ENCODE measurements at places on chromosomes 12 and 14.

GRCh38 chr12:14768823-14769405 lies 34.4 kb downstream of the WBP11 start:
- no peak for DNase-seq

GRCh38 chr14:43169722-43170121 lies 1337.4 kb downstream of the FSCB start:
- DNase-seq, result no peak

GRCh38 chr12:98416845-98417244 lies 98.5 kb upstream of the TMPO start:
- DNase-seq, result no peak

DNA sequence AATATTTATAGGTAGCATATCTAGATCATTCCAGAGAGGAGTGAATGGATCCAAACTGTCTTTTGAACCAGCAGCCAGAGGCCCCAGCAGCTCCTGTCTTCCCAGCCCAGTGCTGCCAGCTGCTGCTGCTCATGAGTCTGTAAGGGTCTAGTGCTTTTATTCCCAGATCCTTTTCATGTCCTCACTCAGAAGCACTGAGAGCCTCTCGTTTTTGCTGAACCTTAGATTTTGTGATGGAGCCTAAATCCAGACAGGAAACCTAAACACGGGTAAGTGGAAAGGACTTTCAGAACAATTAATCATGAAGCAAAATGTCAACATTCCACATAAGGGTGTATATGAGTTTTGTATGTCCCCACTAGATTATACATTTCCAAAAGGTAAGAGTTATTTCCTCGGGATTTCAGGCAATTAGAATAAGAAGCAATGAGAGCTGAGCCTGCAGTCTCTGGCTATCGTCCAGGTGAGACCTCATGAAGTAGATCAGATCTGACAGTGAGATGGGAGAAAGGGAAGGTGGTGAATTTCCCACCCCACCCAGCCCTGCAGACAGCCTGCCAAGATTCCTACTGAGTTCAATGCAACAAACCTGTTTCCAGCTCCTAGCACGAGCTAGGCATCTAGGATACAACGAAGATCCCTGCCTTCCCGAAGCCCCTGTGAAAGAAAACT lies 84.4 kb downstream of the NINJ2 start:
- no peak for DNase-seq

DNA sequence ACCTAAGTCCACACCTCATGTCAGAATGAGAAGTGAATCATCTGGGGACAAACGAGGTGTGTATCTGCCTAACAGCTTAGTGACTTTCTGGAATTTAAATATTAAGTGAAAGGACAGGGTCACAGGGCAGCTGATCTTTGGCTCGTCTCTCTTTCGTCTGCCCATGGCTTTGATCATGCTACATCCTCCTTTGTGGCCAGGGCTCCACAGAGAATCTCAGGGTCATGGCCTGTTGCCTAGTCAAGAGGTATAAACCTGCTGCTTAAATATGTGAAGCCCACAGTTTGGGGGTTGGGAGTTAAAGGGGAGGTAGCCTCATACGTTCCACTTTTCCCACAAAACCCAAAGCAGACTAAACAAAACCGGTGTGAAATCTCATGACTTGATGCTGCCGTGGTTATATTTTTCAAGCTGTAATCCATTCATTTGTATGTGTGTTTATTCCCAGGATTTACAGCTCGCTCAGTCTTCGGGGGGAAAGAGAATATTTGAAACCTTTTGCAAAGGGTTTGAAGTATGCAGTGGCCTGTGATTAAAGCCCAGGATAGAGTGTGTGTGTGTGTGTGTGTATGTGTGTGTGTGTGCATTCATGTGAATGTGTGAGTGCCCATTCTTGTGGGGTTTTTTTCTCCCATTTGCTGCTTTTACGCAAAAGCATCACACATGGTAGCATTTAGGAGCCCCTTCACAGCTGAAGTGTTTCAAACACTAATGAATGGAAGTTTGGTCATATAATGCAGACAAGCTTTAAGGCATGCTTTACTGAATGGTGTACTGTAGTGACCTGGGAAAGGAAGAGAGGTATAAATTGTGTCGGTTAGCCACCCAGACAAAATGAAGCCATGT lies 137.1 kb downstream of the HMGA2 start:
- DNase-seq, result no peak

DNA sequence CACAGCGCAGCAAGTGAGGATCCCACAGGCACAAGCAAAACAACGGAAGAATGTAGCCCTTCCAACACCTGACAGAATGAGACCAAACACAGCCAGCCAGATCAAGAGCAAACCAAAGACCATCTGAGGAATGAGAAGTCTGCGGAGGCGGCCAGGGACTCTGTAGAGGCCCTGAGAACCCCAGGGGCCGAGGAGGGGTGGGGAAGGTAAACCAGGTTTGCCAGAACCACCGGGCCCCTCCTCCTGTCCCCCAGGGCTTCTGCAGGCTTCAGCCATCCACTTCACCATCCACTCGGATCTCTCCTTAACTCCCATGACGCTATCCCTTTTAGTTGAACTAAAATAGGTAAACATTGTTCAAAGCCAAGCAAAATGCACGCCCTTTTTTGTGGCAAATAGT lies 37.4 kb downstream of the ZCRB1 start:
- no peak for DNase-seq

DNA sequence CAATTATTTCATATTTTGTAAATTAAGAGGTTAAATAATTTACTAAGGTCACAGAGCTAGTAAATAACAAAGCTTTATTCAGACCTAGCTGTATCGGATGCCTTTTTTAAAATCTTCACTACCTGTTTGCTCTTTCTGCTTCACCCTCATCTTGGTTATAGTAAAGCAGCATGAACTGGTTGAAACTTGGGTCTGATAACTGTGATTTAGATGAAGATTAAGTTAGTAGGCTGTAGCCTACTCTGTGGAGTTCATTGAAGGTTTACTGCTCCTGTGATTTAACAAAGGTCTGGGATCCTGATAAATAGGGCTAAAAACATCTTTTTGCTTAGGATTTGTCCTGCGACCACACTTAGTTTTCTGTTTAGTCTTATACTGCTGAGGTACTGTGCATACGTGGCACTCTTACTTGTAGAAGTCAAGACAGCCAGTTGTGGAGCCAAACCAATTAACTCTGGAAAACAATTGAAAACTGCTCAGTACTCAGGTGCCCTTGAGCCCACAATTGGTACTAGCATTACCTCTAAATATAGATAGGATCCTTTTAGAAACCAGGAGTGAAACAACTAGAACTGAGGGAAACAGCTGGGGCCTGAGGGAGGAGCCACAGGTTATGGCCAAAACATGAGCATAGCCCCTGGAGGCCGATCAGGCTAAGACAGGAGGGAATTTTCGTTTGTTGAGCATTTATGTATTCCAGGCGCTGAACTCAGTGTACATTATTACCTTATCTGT lies 2.3 kb downstream of the SPATS2 start:
- DNase-seq, result no peak

DNA sequence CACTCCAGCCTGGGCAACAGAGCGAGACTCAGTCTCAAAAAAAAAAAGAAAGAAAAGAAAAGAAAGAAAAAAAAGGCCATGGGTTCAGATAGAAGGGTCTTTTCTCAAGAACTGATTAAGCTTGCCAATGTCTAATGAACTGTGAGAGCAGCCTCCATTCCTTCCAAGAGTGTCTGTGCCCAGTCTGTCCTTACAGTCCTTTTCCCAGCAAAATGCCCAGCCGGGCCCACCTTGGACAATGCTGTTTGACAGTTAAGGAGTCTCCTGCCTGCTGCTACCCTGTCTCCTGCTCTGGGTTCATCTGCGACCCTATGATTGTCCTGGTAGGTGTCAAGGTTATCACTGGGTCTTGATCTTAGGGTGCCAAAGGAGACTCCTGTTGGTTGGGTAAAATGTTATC lies 21.4 kb downstream of the SYNE3 start:
- no peak for DNase-seq

- DNase-seq, result no peak
Observed at GRCh38 chr12:47740606-47741339, 15.5 kb upstream of the ENDOU start.

- DNase-seq, result no peak
Observed at GRCh38 chr14:90894241-90894640, 78.0 kb upstream of the TTC7B start.

- no peak for DNase-seq
Observed at GRCh38 chr12:102885043-102885932, 31.8 kb downstream of the PAH start.

DNA sequence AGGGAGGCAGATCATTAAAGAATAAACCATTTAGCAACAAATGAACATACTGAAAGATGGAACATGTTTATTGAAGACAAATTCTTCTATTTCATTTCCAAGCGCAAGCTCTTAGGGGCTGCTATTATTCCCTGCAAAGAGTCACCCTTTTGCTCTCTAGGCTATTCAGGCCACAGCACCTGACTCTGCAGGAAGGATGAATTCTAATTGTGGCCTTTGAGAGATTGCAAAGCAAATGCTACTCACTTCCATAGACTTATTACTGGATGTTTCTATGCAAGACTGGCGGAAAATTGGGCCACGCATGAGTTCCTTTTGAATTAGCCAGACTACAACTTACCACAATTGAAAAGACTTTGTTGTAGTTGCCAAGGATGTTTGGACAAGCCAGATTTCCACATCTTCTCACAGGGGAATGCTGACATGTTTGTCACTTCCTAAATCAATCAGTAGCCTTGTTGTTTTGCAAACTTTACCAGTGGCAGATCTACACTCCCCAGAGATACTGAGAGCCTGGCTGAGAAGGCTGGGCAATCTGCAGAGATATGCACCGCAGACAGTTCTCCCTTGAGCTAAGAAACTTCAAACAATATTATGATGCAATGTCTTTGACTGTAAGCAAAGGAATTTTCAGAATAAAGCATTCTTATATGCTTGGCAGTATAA lies 334.3 kb upstream of the SYT1 start:
- DNase-seq, result no peak

- no peak for DNase-seq
Observed at GRCh38 chr14:76193696-76194095, 42.0 kb downstream of the GPATCH2L start.

- no peak for DNase-seq
Observed at GRCh38 chr12:116381744-116382685, 104.5 kb upstream of the MED13L start.

- no peak for DNase-seq
Observed at GRCh38 chr14:79415726-79416125, 795.6 kb downstream of the DIO2 start.

- peak; percentile 18 for DNase-seq
Observed at GRCh38 chr14:63039866-63040265, 5.4 kb downstream of the KCNH5 start.

GRCh38 chr12:59093073-59093772 lies 172.9 kb upstream of the LRIG3 start:
- no peak for DNase-seq

DNA sequence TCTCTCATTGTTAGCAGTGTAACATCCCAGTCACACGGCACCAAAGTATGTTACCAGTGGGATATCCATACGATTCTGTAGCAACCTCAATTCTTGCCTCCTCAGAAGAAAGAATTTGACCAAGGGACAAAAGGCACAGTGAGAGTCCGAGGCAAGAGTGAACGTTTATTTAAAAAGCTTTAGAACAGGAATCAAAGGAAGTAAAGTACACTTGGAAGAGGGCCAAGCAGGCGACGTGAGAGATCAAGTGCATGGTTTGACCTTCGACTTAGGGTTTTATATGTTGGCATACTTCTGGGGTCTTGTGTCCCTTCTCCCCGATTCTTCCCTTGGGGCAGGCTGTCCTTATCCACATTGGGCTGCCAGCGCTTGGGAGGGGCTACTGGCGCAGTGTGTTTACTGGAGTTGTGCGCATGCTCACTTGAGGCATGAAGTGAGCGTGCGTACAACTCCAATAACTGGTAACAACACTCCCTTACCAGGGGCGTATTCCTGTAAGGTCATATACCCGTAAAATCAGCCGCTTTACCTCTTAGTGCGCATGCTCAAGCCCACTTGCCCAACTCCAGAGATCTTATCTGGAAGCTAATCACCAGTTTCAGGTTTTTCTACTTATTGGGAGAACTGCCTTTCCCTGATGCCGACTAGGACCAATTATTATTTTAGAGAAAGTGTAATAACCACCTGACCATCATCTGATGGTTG lies 71.7 kb downstream of the FAR2 start:
- DNase-seq, result no peak

DNA sequence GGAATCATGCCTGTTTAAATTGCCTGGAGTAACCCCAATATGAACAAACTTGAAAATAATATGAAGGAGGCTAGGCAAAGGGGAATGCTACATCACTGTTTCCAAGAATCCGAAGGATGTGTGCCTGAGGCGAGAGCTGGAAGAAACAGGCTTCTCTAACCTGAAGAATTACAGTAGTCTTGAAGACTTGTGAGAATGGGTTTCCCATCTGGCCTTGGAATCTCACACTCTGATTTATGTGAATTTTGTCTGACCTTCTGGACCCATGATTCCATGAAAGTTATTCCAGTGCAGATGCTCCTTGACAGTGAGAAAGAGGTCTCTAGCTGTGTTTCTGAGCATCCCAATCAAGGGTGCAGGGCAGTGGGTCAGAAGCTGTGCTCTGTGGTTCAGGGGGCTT lies 122.1 kb upstream of the PARP11 start:
- DNase-seq, result no peak

DNA sequence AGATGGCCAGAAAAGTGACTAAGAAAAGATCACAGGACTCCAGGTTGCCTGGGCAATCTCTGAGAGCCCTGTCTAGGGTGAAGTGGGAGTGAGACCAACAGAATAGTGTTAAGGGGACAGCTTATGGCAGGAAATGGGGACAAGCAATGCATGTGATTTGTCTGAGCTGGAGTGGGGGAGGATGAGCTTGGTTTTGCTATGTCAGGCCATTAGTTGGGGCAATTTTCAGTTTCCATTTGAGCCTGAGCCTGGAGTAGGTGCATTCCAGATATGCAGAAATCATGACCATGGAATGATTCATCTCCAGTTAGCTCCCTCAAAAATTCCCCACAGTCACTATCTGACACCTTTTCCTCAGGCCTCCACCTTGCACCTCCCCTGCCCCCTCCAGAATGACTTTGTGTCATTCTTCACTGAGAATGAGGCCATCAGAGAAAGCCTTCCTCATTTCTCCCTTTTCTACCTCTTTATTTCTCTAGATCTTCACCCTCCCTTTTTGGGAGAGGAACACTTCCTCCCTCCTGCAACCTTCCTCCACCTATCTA lies 150.9 kb upstream of the PLEKHG7 start:
- DNase-seq, result no peak

- DNase-seq, result no peak
Observed at GRCh38 chr12:13289653-13290289, 93.2 kb downstream of the EMP1 start.

- DNase-seq, result no peak
Observed at GRCh38 chr12:104809251-104809650, 148.8 kb downstream of the SLC41A2 start.

DNA sequence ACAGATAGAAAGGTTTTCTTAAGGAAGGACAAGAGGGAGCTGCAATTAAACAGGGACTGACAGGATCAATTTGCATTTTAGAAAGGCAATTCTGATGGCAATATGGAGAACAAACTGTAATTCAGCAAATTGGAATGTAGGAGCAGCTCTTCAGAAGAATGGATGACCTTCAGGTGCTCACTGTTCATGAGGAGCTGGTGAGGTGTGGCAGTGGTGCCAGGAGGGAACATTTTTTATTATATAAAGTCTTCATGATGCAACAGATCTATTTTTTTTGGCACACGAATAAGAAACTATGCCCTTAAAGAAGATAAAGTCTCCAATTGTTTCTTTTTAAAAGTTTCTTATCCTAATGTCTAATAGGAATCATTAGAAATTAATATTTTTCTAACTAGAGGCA lies 151.7 kb downstream of the SLC38A4 start:
- no peak for DNase-seq

- DNase-seq, result no peak
Observed at GRCh38 chr12:46377678-46378077, 5.1 kb upstream of the SLC38A2 start.

Data from NCI-H1930 (cell line).